Cardiac ventricle fibroblast (primary cell): ENCODE measurements at places on chromosomes 4 and X. TPM values are rescaled to one million over a fixed set of nuclear protein-coding genes. Genes with fewer than 3 reads are reported as not detected.

PTPN13 gene
- total RNA-seq, result 11.2 and 14.3 TPM in 2 replicates

RNF212 gene
- 0.37 and 1.3 TPM in 2 replicates for total RNA-seq

TMEM187 gene
- 11.1 and 12.6 TPM in 2 replicates for total RNA-seq

SPANXA1 gene
- total RNA-seq, result not detected in 2 replicates

CENPVL1 gene
- total RNA-seq, result not detected in 2 replicates

BEX5 gene
- total RNA-seq, result not detected in 2 replicates

HPGD gene
- total RNA-seq, result not detected in 2 replicates

ASB12 gene
- not detected in 2 replicates for total RNA-seq

CXorf49 gene
- not detected in 2 replicates for total RNA-seq

HSFX2 gene
- 0.10 and 0.37 TPM in 2 replicates for total RNA-seq

EGF gene
- total RNA-seq, result not detected in 2 replicates

ABHD18 gene
- total RNA-seq, result 2.6 and 4.8 TPM in 2 replicates

FAM184B gene
- total RNA-seq, result not detected in 2 replicates

SRPK3 gene
- total RNA-seq, result 0.12 TPM in 1 of 2 replicates, not detected in the other

RRH gene
- 0.12 TPM in 1 of 2 replicates, not detected in the other for total RNA-seq
